ENCODE measurements at places on chromosomes 1 and 21. TPM values are rescaled to one million over a fixed set of nuclear protein-coding genes. Genes with fewer than 3 reads are reported as not detected.

The CHRM3 gene
- 0.09 TPM for total RNA-seq

The PLA2G2C gene
- total RNA-seq: not detected

The TCHHL1 gene
- total RNA-seq: not detected

The TBX19 gene
- total RNA-seq: 0.54 TPM

The WDR64 gene
- total RNA-seq: not detected

The INAVA gene
- 53.3 TPM for total RNA-seq

The FRRS1 gene
- 1.7 TPM for total RNA-seq

The GSTM1 gene
- not detected for total RNA-seq

The INSRR gene
- total RNA-seq: not detected

The ARPC5 gene
- 204 TPM for total RNA-seq

The MNDA gene
- not detected for total RNA-seq

The CYP4A22 gene
- total RNA-seq: not detected

The CD160 gene
- 0.05 TPM for total RNA-seq

The SCYL3 gene
- 3.3 TPM for total RNA-seq

The B3GALT2 gene
- not detected for total RNA-seq

The PRELP gene
- not detected for total RNA-seq

The PM20D1 gene
- total RNA-seq: not detected

The GUCA2A gene
- total RNA-seq: not detected

The AMY2A gene
- not detected for total RNA-seq

The MYBPH gene
- not detected for total RNA-seq

The TTC13 gene
- total RNA-seq: 9.6 TPM

The ELOA gene
- total RNA-seq: 26.3 TPM

The DENND4B gene
- total RNA-seq: 34.2 TPM

The FCRL2 gene
- total RNA-seq: not detected

The TYW3 gene
- total RNA-seq: 16.8 TPM

The SEC16B gene
- total RNA-seq: 1.3 TPM

The CDC42BPA gene
- 11.7 TPM for total RNA-seq

The TIE1 gene
- not detected for total RNA-seq
